ENCODE measurements at places on chromosomes 5 and 9.

DNA sequence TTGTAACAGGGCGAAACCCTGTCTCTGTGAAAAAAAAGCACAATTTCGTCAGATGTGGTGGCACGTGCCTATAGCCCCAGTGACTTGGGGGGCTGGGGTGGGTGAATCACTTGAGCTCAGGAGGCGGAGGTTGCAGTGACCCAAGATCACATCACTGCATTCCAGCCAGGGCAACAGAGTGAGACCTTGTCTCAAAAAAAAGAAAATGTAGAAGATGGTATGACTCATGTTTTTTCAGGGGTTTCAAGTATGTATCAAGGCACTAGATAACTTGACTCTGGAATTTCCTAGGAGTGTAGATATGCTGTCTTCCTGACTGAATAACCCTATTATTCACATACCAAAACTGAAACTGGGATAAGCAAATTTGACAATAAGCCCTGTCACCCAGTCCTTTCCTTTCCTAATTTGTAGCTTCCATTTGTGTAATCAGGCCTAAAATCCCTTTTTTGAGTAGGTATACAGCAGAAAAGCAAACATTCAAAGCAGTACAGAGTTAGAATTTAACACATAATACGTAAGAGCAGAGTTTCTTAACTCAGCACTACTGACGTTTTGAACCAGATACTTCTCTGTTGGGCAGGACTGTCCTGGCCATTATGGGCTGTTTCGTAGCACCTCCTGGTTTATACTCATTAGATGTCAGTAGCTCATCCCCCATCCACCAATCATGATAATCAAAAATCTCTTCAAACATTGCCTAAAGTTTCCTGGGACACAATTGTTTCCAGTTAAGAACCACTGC is 17.3 kb upstream of the ANKRD18B start:
- DNase-seq = peak; percentile 72

DNA sequence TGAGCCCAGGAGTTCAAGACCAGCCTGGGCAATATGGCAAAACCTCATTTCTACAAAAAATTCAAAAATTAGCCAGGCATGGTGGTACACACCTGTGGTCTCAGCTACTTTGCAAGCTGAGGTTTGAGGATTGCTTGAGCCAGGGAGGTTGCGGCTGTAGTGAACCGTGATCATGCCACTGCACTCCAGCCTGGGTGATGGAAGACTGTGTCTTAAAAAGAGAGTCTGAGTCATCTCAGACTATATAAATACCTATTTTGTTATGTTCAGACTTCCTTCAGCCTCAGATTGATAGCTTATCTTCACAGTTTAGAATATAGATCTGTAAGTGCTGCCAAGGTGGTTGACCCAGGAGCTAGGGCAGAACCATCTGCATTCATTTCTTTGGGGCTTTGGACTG is 1.6 kb upstream of the PAIP2 start:
- no peak for DNase-seq

GRCh38 chr5:141951332-141951781 is 6.6 kb downstream of the PCDH12 start:
- peak; percentile 13 for DNase-seq

GRCh38 chr9:24073007-24073592 is 247.1 kb upstream of the ELAVL2 start:
- no peak for DNase-seq

GRCh38 chr5:6728795-6729183 is 15.6 kb downstream of the TENT4A start:
- no peak for DNase-seq

- DNase-seq = peak; percentile 90
These were observed 290.0 kb downstream of the ACTL7B start for GRCh38 chr9:108565651-108566378.

DNA sequence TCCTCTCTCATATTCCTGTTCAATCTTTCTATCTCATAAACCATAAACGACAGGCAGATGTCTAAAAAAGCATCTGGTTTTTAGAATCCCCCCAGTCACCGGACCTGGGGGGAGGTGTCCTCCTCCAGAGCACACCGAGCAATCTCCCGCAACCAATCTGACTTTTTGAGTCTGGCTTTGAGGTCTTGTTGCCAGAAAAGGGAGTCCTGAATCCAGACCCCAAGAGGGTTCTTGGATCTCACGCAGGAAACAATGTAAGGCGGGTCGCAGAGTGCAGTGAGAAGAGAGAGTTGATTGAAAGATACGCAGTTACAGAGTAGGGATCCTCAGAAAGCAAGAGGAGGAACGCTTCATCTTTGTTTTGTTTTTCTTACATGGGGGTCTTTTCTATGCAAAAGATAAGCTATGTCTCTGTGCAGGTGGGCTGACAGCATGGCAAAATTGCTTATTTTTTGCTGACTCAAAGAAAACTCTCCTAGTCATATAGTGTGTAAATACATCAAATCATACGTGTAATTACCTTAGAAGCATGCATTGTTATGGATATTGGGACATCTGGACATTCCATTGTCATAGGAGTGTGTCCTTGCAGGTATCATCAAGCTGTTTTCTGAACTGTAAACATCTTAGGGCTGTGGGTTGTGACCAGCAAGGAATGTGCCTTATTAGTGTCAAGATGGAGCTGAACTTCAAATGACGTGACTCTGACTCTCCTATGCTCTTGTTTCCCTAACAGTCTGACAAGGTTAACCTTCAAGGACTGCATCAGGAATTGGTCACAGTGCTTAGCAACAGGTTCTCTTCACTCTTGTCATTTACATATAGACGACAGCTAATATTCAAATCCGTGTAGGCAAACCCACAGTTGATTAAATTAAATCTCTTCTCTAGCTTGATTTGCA is 159.3 kb upstream of the DAPK1 start:
- no peak for DNase-seq

GRCh38 chr5:56673171-56673570 is 142.2 kb upstream of the MAP3K1 start:
- DNase-seq = no peak

DNA sequence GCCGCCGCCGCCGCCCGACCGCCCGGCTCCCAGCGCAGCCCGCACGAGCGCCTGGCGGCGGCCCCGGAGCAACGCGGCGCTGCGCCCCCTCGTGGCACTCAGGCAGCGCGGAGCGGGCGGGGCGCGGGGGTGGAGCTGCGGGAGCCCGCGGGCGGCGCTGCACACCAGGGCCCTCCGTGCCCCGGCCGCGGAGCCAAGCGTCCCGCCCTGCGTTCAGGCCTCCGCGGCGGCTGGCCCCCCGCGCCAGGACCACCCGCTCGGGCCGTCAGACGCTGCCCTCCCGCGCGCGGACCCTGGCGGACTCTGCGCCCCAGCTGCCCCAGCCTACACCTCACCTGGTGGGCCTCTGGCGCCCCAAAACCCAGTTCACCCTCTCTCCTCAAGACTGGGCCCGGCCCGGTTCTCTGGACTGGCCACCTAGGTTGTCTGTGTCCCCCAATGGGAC is at the start of gene RASGEF1C:
Gene RASGEF1C (minus strand): TSS at position 75 of the 445 bp plus-strand sequence. CDS start 71,159 bp downstream, outside the sequence.
- DNase-seq = peak; percentile 74

DNA sequence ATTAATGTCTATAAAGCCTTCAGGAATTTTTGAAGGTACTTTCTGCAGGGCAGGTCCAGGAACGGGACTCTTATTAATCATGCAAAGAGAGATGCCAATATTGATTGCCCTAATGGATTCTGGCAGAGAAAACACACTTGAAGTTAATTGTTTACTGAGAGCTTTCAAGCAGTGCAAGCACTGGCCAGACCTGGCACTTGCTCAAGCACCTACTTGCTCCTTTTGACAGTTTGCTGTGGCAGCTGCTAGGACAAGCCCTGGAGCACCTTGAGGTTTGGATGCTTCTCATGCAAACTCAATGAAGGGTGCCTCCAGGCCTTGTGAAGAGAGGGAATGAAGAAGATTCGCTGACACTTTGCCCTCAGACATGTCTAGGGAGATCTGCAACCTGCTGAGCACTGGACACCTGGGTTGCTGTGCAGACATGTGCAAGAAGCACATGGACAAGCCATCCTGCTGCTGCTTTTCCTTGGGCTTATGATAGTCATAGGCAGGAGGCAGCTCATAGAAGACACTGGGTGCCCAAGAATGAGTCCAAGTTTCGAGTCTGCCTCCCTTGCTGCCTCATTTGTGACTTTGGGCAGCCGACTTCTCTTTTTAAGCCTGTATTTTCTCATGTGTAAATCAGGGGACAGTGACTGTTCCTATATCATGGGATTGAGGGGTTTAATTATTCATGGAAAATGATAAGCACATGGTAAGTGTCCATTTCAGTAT is 88.8 kb upstream of the EQTN start:
- DNase-seq = no peak

DNA sequence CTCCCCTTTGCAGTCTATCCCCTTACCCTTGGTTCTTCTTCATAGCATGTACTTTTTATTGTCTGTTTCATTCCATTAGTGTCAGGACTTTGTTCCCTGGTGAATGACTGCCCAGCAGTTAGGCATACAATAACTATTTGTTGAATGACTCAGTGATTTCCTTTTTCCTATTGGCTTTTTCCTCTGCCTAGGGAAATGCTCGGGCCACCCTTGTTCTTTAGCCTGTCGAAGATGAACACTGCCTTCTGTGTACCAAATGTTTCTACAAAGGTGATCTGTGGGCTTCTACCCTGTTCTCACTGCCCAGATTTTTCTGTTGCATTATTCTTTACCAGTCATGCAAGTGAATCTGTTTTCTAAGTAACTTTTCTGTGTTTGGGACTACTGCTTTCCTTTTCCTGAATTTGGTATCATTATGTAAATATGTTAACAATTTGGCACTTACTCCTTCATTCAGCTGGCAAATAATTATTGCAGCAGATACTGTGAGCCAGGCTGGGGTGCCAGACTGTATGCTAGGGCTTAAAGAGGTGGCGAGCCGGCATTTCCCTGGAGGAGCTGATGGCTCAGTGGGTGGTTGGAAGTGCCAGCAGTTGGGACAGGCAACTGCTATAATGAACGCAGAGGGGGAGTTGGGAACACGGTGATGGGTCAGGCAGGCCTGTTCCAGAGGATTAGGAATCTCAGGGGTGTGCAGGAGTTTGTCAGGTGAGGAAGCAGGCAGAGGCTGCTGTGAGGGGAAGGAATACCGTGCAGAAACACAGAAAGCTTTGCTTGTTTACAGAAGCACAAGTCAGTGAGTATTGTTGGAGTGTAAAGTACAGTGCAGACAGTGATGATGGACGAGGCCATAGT is 30.6 kb downstream of the KDM4C start:
- DNase-seq = peak; percentile 76

Measured in PC-3 (cell line).